Forelimb muscle (tissue), 1 donor: ENCODE measurements at places on chromosomes 7 and 10. TPM values are rescaled to one million over a fixed set of nuclear protein-coding genes. Genes with fewer than 3 reads are reported as not detected.

Gene CLCN1
- polyA plus RNA-seq = 2.6 TPM

Gene RET
- 3.4 TPM for polyA plus RNA-seq

Gene CALHM3
- polyA plus RNA-seq = not detected

- peak; percentile 88 for DNase-seq
These were observed 30.2 kb upstream of the ANKRD2 start for GRCh38 chr10:97542169-97543024.

- DNase-seq = no peak
These were observed 9.4 kb upstream of the COL13A1 start for GRCh38 chr10:69792341-69792740.
